Stimulated activated CD8-positive, alpha-beta memory T cell treated with anti-CD3 and anti-CD28 coated beads, Interleukin-4, amount 100 ng/mL, for 1 hour (primary cell): ENCODE measurements at places on chromosomes 11 and 22.
A peak's percentile ranks its signal among the peaks of the same experiment; 100 is the strongest.

DNA sequence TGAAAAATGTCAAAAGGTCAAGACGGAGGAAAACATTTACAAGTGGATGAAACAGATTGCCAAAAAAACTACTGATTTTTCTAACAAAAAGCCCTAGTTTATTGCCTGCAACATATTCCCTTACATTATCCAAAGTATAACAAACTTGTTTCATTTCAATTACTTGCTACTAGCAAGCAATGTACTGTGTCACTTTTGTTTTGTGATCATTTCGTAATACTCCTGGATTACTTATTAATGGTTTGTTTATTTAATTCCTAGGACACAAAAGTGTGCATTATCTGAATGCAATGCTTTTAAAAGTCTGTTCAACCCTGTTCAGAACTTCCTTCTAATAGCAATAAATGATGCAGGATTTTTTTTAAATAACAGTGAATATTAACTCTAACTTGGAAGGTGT is 50.9 kb downstream of the CCDC34 start:
- DNase-seq: no peak

DNA sequence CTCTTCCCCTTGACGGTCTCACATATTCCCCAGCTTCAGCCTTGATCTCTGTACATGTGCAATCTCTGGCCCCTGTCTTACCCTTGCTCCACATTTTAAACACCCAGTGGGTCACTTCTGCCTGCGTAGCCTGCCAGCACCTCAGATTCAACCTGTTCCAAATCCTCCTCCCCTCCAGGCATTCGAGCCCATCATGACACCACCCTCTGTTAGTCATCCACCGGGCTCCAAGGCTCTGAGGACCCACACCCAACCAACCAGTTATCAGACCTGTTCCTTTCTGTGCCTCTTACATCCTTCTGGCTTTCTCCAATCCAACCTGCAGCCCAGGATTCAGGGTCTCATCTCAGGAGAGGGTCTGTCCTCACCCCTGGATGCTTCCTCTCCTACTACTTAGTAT is 119.8 kb upstream of the TBCEL start:
- no peak for DNase-seq

- DNase-seq: no peak
Observed at GRCh38 chr11:29119116-29119515, 897.7 kb downstream of the KCNA4 start.

DNA sequence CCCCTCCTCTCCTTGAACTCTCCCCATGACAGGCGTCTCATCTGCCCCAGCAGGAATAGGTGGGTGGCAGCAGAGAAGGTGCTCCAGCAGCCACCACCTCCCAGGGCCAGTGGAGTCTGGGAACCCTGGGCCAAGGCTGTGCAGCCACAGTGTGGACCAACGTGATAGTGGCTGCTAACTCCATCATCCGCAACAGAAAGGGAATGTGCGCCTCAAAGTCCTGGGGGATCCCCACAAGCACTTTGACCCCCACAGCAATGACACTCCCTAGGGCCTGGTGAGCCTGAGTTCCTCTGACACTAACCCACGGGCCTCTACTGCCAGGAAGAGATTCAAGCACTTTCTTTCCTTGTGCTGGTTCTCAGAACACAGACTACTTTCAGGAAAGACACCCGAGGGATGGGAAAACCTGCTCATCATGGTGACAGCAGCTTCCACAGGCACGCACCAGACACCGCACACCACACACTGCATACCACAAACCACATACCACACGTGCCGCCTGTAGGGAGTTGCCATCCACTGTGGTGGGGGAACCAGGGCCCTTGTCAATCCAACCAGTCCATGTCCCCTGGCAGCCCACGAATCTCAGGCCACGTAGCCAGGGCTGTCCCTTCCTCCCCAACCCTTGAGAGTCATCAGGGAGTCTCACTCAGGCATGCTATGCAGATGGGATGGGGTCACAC is 3.4 kb upstream of the SLC25A1 start:
- no peak for DNase-seq

GRCh38 chr22:24894998-24895397 is 51.5 kb downstream of the LHFPL7 start:
- no peak for DNase-seq

DNA sequence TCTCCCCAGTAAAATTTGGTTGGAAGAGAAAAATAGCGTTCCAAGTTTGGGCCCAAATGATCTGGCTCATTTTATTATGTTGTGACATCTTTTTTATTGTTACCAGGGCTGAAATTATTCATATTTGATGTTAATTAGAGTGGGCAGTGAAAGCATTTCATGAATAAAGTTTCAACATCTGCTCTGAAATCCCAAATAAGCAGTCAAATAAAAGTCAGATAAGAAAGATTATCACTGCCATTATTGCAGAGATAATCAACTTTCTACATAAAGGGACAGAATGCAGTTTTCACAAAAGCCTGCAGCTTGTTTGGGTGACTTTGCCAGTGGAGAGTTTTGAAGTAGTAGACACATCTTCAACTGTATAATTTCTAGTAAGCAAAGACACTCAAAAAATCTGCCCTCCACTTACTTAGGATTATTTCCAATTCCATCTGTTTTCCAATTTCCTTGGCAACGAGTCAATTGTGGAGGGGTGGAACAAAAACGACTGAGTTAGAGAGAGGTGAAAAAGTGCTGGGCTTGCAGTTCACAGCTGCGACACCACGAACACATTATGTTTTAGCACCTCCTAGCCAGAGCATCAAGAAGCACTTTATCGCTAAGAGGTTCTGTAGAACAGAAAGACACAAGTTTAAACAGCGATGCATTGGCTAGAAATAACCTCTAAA is 9.0 kb downstream of the TECTA start:
- no peak for DNase-seq

DNA sequence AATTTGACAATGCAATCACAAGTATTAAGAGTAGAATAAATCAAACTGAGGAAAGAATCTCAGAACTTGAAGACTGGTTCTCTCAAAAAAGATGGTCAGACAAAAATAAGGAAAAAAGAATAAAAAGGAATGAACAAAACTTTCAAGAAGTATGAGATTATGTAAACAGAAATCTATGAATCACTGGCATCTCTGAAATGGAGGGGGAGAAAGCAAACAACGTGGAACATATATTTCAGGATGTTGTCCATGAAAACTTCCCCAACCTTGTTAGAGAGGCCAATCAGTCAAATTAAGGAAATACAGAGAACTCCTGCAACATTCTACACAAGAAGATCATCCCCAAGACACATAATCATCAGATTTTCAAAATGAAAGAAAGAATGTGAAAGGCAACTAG is 235.7 kb downstream of the SBF2 start:
- DNase-seq: no peak

- no peak for DNase-seq
Observed at GRCh38 chr22:47309476-47309875, 547.0 kb downstream of the TBC1D22A start.

- DNase-seq: no peak
Observed at GRCh38 chr11:62770778-62771143, 435 bp upstream of the TAF6L start.

DNA sequence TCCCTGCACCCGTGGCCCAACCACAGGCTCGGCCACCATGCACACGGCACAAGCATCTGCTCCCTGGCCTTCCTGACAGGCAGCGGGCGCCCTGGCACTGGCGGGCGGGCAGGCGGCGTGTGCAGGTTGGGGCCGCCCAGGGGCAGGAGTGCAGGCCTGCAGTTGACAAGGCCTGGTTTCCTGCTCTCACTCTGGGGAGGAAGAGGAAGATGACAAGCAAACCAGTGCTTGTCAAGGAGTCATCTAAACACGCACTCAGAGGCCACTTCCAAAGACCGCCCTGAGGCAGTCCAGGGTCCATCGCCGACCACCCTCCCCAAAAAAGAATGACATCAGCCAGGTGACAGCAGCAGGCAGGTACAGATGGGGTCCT is 65.3 kb upstream of the LINC01488 start:
- no peak for DNase-seq

DNA sequence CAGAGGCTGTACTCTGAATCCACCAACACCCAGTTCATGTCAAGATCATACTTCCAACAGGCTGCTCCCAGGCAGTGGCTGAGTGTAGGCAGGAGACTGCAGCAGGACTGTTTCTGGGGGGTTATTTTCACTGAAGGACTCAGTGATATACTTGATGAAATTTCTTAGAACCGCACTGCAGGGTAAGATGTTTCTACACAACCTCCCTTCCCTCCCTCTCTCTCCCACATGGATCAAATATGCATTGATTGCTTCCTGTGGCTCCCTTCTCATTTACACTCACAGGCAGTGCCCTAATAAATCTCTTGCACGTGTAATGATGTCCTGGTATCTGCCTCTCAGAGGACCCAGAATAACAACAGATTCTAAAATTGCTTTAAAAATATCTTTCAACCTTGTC is 251.3 kb upstream of the CCDC179 start:
- no peak for DNase-seq

DNA sequence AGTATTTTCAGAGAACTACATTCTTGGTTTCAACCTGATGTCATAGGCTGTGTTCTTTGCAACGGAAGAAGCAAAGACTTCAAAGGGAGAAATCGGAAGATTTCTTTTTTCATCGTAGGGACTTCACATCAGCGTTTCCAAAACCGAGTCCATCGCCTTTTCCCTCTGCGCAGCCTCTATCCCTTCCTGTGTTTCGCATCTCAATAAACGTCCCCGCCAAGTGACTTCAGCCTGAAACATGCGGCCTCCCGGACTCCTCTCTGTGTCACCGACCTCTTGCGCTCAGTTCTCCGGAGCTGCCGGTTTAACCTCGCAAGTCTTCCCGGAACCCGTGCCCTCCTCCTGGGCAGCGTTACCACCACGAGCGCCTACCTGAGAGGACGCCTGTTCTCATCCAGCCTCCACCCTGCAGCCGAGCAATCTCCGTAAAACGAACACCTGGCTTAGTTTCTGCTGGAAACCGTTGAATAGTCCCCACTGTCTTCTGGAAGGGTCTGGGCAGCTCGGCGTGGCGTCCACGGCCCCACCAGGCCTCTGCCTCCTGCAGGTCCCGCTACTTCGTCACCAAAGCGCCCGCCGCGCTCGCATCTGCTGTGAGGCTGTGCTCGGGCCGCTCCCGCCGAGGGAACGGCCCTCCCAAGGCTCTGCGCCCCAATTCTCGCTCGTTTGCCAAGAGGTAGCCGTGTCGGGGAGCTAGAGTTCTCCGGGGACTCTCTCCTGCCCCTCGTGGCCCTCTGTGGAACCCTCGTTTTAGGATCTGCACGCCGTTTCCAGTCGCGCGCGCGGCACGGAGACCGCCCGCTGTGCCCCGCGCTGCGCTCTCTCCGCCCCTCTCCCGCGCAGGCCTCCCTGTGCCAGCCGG is at the start of gene GLB1L3:
Gene GLB1L3 (plus strand): TSS at position 846 of the 862 bp plus-strand sequence. CDS start 362 bp downstream, outside the sequence.
- DNase-seq: peak; percentile 59

DNA sequence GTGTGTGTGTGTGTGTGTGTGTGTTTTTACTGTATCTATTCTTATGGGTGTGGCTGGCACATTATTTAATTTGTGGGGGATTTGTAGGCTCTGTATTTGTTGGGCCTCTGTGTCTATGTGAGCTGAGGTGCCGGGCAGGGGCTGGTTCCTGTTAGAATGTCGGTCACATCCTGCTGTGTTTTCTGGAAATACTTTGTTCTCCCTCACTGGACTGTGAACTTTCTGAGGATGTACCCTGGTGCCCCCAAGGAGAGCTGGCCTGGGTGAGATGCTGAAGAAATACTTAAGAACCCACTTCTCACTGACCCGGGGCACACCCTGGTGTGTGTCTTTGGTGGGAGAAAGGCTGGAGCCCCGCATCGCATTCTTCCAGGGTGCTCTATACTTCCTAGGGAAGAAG is 28.6 kb downstream of the KIAA1671 start:
- DNase-seq: no peak

DNA sequence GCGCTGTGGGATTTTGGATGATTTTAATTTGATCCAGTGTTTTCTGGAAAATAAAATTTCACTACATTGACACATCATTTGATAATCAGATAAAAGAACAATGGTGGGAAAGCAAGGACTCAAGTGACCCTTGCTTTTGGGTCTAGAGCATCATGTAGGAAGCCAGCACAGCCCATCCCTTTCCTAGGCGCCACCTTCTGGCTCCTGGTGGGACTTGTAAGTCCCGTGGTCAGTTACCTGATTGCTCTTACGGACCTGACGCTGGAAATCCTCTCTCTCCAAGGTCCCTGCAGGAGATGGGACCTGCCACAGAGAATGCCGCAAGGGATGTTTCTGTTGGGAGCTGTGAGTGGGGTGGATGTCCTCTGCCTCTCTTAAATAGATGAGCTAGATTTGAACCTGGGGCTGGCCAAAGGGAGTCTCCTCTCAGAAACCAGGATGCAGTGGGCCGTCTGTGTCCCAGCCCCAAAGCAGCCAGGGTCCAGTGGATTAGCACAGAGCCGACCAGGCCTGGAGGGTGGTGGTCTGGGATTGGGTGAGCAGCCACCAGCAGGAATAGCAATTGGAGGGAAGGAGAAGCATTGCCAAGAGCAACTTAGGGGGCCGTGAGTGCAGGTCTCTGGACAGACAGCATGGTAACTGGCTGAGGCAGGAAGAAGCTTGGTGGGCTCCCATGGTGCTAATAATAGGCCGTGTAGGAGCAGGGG is 21.7 kb downstream of the TIMP3 start:
- no peak for DNase-seq

- no peak for DNase-seq
Observed at GRCh38 chr22:40654522-40655167, 18.1 kb upstream of the MRTFA start.
